NCI-H2081 (cell line): ENCODE measurements at places on chromosomes 5 and 9.

DNA sequence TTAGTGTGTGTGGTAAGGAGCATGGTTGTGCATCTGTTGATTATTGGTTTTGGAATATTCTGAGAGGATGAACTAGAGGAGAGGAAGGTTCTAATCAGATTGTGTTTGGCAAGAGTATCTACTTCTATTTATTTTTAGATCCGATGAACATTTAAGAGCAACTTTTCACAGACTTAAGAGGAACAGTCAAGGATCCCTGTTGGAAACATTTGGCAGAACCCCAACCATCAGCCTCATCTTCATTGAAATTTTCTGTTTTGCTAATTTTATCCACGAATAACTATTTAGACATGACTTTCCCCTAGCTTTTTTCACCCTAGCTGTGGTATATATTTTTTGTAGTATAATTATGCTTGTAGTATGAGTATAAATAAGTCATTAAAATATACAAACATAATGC lies 868.5 kb downstream of the MAT2B start:
- DNase-seq, result no peak

GRCh38 chr5:137995077-137995748 lies 37.7 kb downstream of the FAM13B start:
- no peak for DNase-seq

- DNase-seq, result peak; percentile 1
These were observed 3.4 kb downstream of the FNBP1 start for GRCh38 chr9:130039528-130040147.

DNA sequence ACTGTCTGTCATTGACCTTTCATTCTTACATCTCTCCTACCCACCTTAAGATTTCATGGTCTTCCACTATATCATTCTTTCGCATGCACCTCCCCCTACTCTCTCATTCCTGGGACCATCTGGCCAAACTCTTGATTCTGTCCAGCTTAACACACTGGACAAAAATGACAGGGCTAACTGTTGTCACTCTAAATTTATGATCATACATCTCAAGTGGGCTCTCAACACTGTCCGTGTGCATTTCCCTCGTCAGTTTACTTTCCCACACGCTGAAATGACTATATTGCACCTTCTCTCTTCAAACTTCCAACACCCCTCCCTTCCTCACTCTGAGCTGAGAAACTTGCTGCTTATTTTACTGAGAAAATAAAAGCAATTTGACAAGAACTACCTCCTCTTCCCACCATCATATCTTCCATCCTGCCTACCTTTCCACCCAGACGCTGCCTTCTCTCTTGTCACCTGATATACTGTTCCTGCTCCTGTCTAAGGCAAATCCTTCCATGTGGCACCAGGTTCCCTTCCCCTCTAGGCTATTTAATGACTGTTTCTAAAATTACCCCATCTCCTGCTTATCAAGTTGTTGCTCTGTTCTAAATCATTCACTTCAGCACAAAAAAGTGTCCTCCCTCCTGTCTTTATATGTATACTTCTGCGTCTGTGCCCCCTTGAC lies 8.1 kb upstream of the KLF9 start:
- no peak for DNase-seq

DNA sequence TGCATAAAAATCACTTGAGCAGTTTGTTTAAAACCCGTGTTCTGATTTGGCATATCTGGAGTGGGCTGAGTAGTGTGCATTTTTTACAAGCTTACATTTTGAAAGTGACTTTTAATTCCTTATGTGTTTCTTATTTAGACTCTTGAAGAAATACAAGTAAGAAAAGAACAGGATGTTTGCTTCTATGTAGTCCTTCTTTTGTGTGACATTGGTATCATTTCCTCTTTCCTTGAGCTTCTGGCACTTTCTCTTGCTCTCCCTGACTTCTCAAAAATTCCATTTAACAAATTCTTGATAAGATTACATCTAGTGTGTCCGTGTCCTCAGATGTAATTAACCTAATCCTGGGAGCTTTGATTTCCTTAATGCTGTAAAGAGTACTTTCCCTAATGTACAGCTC lies 12.5 kb downstream of the GARNL3 start:
- no peak for DNase-seq

DNA sequence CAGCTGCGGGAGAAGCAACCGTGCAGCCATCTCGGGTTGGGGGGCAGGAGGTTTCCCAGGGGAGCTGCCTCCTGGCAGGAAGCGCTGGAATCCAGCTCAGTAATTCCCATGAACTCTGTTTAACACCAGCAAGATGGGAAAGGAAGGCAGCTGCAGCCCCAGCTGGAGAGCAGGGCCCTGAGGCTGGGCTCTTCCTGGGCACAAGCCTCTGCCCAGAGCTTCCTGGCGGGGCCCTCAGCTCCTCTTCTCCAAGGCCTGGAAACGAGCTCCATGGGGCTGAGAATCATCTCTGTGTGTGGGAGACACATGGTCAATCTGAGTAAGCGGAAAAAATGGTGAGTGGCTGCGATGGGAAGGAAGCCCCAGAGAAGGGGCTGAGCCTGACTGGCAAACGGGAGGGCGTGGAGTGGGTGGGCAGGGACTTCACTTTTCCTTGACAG lies 6.3 kb downstream of the MRPL36 start:
- DNase-seq, result no peak

GRCh38 chr5:140358738-140359310 lies 1.2 kb upstream of the SLC4A9 start:
- DNase-seq, result peak; percentile 6

DNA sequence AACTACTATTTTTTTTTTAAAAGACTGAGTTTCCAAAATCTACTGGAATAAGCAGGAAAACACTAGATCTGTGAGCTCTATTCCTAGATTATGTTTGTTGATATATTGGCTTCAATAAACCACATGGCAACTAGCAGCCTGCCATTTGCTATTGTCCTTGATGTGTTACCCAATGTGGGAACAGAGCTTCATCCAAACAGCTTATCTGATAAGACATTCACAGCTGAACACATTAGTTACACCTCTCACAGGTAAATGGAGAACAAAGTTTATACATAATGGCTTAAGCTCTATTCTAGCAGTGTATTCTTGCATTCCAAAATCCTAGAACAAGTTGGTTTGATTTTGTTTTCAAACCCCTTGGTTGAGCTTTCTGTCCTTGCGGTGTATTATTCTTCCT lies 642.1 kb downstream of the TLE1 start:
- DNase-seq, result no peak

- DNase-seq, result peak; percentile 79
These were observed 20.2 kb downstream of the EEIG1 start for GRCh38 chr9:127960410-127961154.

GRCh38 chr9:72280913-72281500 lies 84.0 kb downstream of the ZFAND5 start:
- peak; percentile 60 for DNase-seq

- DNase-seq, result no peak
These were observed 366.0 kb upstream of the TRPC7 start for GRCh38 chr5:136731241-136731900.

- DNase-seq, result no peak
These were observed 242.5 kb downstream of the NFIB start for GRCh38 chr9:14071484-14071883.

GRCh38 chr9:78406146-78406545 lies 109.2 kb downstream of the PSAT1 start:
- no peak for DNase-seq

DNA sequence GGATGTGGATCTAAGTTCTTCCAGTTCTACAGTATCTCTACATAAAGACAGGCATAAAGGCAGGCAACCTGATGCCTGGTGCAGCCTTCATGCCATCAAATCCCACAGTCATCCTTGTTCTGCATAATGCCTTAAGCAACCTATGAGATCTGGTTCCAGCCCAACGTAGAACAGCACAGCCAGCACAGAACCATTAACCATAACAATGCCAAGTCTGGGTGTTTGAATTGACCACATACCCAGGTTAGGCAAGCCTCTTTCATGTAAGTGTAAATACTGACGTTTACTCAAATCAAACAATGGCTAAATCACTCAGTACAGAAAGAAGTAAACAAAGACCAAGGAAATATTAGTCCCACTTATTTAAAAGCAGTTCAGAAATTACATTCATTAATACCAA lies 195.0 kb downstream of the ADAMTSL1 start:
- DNase-seq, result peak; percentile 33

DNA sequence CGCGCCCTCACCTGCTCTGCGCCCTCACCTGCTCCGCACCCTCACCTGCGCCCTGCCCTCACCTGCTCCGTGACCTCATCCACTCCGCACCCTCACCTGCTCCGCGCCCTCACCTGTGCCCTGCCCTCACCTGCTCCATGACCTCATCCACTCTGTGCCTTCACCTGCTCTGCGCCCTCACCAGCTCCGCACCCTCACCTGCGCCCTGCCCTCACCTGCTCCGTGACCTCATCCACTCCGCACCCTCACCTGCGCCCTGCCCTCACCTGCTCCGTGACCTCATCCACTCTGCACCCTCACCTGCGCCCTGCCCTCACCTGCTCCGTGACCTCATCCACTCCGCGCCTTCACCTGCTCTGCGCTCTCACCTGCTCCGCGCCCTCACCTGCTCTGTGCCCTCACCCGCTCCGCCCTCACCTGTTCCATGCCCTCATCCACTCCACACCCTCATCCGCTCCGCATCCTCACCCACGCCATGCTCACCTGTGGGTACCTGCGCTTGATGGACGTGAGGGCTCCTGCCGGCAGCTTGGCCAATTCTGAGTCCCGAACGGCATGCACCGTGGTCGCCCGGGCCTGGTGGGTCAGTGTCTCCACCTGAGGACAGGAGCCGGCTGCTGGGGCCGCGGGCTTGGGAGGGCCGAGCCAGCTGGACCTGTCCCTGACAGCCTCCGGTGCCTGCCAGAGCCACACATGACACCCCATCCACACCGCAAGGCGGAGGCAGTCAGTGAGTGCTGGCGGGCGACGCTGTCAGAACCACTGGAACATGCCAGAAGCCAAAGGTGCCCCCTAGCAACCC lies 35.6 kb upstream of the NSMF start:
- no peak for DNase-seq

GRCh38 chr9:83932011-83932410 lies 10.8 kb upstream of the KIF27 start:
- DNase-seq, result no peak

DNA sequence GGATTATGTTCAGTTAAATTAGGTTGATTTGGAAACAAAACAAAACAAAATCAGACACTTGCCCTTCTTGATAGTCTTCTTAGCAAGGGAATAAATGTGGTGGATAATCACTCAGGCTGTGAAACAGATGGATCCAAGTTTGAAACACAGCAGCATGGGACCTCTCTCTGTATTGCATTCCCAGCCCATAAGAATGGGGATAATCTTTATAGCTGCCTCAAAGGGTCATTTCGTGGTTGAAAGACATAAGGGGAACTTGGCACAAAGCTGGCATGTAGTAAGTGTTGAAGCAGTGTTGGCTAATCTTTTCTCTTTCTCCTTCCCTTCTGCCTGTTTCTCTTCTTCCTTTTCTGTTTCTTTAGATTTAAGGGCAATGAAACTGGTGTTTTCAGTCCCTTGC lies 333.9 kb upstream of the TLE4 start:
- no peak for DNase-seq

DNA sequence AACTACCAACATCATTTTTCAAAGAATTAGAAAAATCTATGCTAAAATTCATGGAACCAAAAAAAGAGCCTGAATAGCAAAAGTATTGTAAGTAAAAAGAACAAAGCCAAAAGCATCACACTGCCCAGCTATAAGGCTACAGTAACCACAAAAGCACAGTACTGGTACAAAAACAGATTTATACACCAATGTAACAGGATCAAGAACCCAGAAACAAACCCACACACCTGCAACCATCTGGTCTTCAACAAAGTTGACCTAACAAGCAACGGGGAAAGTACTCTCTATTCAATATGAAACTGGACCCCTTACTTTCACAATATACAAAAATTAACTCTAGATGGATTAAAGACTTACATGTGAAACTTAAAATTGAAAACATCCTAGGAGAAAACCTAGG lies 94.2 kb upstream of the TARS1 start:
- no peak for DNase-seq

DNA sequence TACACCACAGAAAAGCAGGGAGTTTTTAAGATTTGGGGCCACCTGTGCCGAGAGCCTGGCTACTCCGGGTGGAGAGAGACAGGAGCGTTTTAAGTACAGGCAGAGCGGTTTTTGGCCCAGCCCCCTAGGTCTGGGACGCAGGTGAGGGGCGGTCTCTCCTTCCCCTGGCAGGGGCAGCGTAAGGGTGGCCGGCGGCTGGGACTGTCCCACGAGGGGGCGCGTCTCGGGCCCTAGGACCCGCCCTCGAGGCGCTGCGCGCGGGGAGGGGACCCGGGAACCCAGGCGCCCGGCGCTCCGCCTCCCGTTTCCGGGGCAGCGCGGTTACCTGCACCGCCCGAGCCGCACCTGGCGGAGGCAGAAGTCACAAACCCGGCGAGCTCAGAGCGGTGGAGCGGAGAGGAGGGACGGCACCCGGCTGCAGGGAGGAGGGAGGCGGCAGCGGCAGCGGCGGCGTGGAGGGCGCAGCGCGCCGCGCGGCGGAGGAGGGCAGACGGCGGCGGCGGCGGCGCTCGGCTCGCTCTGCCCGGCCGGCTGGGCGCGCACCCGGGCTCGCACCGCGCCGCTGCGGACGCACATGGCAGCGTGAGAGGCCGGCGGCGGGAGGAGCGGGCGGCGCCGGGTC lies at the start of gene WWC1:
WWC1 (plus strand) TSS at position 304 of the 622 bp plus-strand sequence. CDS start 508 bp downstream, outside the sequence.
- peak; percentile 90 for DNase-seq

DNA sequence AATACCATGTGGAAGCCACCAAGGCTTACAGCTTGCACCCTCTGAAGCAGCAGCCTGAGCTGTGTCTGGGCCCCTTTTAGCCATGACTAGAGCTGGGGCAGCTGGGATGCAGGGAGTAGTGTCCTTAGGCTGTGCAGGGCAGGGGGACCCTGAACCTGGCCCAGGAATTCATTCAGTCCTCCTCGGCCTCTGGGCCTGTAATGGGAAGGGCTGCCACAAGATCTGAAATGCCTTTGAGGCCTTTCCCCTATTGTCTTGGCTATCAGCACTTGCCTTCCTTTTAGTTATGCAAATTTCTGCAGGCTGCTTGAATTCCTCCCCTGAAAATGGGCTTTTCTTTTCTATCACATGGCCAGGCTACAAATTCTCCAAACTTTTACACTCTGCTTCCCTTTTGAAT lies 9.0 kb downstream of the GPR150 start:
- no peak for DNase-seq

DNA sequence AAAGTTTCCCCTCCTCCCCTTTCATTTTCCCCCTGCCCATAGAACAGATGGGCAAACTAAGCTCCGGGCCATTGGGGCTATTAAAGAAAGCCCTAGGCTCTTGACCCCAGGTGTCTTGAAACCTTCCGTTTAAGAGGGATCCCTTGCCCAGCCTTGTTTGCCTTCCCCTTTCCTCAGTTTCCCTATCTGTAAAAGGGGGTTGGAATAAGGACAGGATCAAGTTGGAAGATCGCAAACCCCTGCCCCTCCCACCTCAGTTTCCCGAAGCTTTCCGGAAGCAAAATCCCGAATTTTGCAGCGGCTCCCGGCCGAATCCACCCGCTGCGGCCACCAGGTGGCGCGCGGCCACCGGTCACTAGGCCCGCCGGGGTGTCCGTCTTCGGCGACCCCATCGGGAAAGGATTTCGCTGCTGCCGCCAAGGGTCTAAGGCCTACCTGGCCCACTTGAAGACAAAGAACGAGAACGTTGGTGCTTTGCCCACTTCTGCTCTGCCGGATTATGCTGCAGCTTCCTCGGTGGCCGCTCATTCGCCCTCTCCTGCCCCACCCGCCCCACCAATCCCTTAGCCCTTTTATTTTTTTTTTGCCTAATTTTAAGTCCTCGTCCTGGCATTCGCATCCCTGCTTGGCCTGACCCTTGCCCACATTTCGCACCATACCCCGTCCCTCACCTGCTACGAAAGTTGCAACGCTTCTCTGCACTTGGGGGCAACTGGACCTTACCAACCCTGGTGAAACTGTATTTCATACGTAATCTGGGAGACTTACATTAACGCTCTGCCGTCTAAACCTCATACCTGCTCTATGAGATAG lies 962 bp upstream of the NR6A1 start:
- DNase-seq, result peak; percentile 71

GRCh38 chr9:136107155-136107952 lies 11.3 kb downstream of the TMEM250 start:
- no peak for DNase-seq
